ENCODE measurements at places on chromosomes 16 and 17. TPM values are rescaled to one million over a fixed set of nuclear protein-coding genes. Genes with fewer than 3 reads are reported as not detected.

DNA sequence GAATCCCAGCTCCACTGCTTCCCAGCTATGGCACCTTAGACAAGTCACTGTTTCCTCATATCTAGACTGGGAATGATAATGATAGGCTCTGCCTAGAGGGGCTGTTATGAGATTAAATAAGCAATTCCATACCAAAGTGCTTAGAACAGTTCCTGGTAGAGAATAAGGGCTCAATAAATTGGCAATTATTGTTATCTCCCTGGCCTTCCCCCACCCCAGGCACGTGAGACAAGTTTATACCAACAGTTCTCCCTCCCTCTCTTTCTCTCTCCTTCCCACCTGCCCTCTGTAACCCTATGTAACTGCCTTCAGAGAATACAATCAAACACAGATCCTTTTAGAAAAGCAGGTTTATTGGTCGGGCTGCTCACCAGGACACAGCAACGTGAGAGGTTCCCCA is 13.9 kb upstream of the STAT3 start:
- no peaks in the 10 kb centered on the region for H3K27me3 ChIP-seq
- no peak overlapping the region for H3K4me3 ChIP-seq
- no peak for DNase-seq
- H3K36me3 ChIP-seq: no peaks in the 10 kb centered on the region
- peaks cover 52% of the 10 kb centered on the region for H3K4me1 ChIP-seq

DNA sequence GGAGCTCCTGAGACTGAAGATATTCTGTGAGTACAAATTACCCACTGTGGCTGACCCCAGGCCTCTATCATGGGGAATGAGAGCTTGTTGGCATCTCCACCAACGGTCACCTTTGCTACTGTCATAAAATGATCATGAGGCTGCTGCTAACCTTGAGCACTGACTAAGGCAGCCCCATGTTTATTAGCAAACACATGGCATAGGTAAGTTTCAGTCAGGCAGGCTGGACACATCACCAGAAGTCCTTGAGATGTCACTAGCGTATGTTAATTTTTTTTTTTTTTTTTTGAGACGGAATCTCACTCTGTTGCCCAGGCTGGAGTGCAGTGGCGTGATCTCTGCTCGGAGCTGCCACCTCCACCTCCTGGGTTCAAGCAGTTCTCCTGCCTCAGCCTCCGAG is 1.5 kb upstream of the GLG1 start:
- peaks cover 36% of the 10 kb centered on the region for H3K4me1 ChIP-seq
- peak overlapping the region; percentile 96 for H3K27ac ChIP-seq
- H3K27me3 ChIP-seq: no peaks in the 10 kb centered on the region

GRCh38 chr17:81171941-81172340 is 5.9 kb upstream of the AATK start:
- DNase-seq: no peak
- H3K27me3 ChIP-seq: peaks cover 4% of the 10 kb centered on the region
- no peaks in the 10 kb centered on the region for H3K36me3 ChIP-seq
- H3K27ac ChIP-seq: no peak overlapping the region
- no peaks in the 10 kb centered on the region for H3K4me1 ChIP-seq

DNA sequence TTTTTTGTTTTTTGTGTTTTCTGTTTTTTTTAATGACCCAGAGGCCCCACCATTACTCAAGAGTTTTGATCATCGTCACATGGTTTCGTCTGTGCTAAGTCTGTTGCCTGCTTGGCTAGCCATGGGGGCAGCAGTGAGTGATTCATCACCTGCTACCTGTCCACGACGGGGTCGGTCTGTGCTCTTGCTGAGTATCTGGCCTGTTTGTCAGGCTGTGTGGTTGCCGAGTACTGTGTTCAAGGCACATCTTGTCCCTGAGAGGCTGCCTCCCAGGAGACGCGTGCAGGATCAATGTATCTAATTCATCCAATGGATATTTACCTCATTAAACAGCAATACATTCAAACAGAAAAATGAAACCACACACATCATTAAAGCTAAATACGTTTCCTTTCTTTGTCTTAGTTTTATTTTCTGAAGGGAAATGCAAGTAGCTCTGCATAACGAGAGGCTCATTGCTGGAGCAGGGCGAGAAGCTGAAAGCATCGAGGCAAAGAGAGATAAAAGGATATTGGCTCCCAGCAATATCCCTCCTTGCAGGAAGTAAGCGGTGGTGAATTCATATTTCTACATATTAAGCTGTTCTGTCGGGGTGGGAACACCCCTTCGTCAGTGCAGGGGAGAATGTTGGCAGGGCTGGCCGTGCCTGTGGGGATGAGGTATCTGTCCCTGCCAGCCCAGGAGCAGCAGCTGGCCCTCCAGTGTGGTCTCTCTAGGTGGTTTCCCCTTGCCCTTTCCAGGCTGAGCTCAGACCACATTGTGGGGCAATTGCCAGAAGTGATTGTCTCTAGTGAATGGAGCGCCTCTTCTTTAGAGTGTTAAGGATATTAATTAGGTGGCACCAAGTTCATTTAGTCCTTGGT is 166.2 kb upstream of the ASIC2 start:
- H3K27me3 ChIP-seq: peaks cover 35% of the 10 kb centered on the region
- H3K27ac ChIP-seq: no peak overlapping the region
- no peak overlapping the region for H3K4me3 ChIP-seq
- peak; percentile 31 for DNase-seq
- peaks cover 14% of the 10 kb centered on the region for H3K4me1 ChIP-seq

GRCh38 chr17:65515512-65515911 is 45.9 kb downstream of the AXIN2 start:
- H3K27ac ChIP-seq: no peak overlapping the region
- peak overlapping the region; percentile 50 for H3K4me3 ChIP-seq
- peaks cover 19% of the 10 kb centered on the region for H3K4me1 ChIP-seq
- peaks cover 3% of the 10 kb centered on the region for H3K27me3 ChIP-seq
- no peaks in the 10 kb centered on the region for H3K36me3 ChIP-seq

- no peaks in the 10 kb centered on the region for H3K36me3 ChIP-seq
- no peak overlapping the region for H3K27ac ChIP-seq
- peaks cover 3% of the 10 kb centered on the region for H3K27me3 ChIP-seq
- DNase-seq: no peak
- H3K4me1 ChIP-seq: no peaks in the 10 kb centered on the region
These were observed 106.9 kb upstream of the HSBP1 start for GRCh38 chr16:83700918-83701317.

DNA sequence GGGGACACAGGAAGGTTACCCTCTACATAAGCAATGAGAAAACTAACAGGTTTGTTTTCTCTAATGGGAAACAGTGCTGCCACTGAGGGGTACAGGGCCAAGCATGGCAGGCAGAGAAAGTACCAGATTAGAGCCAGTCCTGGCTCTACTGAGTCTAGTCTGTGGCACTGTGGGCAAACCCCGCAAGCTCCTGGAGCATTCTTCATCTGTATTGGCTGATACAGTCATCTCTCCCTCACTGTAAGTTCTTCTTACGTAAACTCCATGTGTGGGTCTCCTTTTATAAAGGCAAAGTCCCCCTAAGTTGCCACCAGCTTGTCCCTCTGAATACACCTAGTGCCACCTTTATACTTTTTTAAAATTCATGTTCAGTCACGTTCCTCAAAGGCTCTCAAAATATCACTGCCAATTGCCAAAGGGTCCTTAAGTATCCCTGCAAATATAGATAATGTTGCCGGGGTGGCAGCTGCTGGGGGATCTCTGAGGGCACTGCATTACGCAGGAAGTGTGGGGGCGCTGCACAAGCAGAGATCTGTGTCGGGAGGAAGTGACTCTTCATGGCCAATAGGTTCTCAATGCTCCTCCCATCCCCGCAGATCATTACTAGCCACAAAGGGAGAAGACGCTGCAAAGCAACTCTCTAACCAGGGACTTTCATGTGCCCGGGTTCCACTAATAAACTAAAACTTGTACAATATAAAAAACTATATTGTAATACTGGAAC is 18.8 kb downstream of the XPO6 start:
- H3K4me3 ChIP-seq: no peak overlapping the region
- no peaks in the 10 kb centered on the region for H3K27me3 ChIP-seq
- DNase-seq: no peak
- peak overlapping the region; percentile 43 for H3K27ac ChIP-seq

GRCh38 chr16:75541236-75541635 is 5.3 kb upstream of the CHST5 start:
- H3K4me1 ChIP-seq: no peaks in the 10 kb centered on the region
- 0 out of 2 replicates have a peak, but pooled peaks cover 2% of the 10 kb centered on the region for H3K36me3 ChIP-seq
- no peak overlapping the region for H3K4me3 ChIP-seq
- DNase-seq: no peak
- no peaks in the 10 kb centered on the region for H3K27me3 ChIP-seq
- no peak overlapping the region for H3K27ac ChIP-seq

ZNF750 gene
- total RNA-seq: not detected

ZNF200 gene
- 6.8 TPM for total RNA-seq

GRCh38 chr17:68054296-68054900 is 18.9 kb downstream of the KPNA2 start:
- no peak for DNase-seq
- H3K27me3 ChIP-seq: no peaks in the 10 kb centered on the region

DNA sequence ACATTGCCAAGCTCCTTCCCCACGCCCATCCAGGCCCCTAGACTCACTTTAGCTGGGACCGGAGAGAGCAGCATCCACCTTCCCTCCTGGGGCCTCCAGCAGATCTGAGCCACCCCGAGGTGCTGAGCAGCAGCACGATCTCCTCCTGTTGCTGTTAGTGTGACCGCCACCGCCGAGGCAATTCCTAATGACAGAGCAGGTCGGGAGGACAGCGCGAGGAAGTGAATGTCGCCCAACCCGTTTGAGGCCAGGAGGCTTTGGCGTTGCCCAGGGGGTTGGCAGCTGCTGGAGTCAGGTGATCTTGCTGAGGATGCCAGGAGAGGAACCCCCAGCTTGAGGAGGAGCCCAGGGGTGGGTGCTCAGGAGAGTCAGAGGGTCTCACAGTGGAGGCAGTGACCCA is at the start of gene RNF222:
Gene RNF222, minus strand, starts transcription at position 192 of the 400 bp plus-strand sequence. CDS start 4,366 bp downstream, outside the sequence.
- H3K27me3 ChIP-seq: peaks cover 17% of the 10 kb centered on the region
- no peak within 1 kb of the TSS for H3K4me3 ChIP-seq
- DNase-seq: no peak
- H3K36me3 ChIP-seq: no peaks in the 10 kb centered on the region
- no peaks in the 10 kb centered on the region for H3K4me1 ChIP-seq

DNA sequence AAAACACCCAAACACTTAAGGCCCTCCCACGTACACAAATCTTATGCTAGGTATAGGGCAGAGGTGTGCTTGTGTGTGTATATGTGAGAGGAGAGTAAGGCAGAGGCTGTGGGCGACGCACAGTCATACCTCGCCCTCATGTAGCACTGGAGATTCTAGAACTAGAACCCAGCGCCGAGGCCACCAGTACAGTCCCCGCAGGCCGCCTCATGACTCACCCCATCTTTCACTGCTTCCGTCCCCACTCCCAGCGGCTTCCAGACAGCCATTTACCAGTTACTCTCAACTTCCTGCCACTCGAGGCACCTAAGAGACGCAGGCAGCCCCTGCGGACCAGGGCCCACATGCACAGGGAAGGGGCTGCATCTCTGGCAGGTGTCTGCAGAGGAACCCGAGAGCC is 23.2 kb upstream of the CYTH1 start:
- no peak for DNase-seq
- no peaks in the 10 kb centered on the region for H3K27me3 ChIP-seq
- peak overlapping the region; percentile 82 for H3K27ac ChIP-seq
- H3K4me3 ChIP-seq: no peak overlapping the region
- H3K36me3 ChIP-seq: peaks cover 79% of the 10 kb centered on the region
- no peaks in the 10 kb centered on the region for H3K4me1 ChIP-seq
